ENCODE measurements at places on chromosomes 3 and 15.

DNA sequence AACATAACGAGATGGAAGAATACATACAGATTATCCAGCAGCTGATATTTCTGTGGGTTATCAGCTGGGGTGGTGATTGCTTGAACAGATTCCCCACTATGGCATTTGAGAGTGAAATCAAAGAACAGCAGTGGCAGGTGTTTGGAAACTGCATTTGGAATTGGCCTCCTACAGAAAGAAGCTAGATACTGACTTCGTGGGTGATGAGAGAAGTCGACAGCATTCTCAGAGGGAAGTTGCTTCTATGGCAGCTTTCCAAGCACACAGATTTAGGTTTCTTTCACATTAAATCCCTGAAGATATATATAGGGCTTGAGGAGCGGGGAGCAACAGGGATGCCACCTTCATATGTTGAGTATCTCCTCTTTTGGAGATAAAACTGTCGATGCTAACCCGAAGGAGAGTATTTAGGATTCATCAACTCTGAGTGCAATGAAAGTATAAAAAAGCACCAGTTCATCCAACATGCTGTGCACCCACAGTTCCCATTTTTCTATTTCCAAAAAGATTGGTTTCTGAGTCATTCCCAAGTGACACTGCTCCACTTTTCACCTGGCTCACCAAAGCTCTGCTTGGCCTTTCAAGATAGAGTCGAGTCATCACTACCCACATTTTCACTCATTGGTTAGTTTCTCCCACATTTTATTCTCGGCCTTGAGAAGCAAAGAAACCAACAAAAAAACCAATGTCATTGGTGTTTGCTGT, 579.8 kb upstream of the SUCLG2 start:
- no peak for DNase-seq

GRCh38 chr3:176584413-176585176, 612.7 kb downstream of the TBL1XR1 start:
- DNase-seq, result no peak

DNA sequence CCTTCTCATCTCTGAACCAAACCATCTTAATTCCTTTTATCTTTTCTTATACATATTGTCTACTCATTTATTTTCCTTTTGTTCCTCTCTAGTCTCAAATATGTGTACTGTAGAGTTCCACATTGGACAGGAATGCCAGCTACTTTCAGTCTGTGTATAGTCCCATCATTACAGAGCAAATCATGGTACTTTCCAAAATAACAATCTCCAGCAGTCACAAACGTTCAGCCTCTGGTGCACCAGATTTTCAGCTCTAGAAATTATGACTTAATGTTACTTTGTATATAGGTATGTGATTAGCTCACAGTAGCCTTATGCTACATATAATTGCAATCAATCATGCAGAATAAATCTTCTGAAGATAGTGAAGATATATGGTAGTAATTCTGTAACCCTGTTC, 32.5 kb upstream of the TM4SF4 start:
- no peak for DNase-seq

DNA sequence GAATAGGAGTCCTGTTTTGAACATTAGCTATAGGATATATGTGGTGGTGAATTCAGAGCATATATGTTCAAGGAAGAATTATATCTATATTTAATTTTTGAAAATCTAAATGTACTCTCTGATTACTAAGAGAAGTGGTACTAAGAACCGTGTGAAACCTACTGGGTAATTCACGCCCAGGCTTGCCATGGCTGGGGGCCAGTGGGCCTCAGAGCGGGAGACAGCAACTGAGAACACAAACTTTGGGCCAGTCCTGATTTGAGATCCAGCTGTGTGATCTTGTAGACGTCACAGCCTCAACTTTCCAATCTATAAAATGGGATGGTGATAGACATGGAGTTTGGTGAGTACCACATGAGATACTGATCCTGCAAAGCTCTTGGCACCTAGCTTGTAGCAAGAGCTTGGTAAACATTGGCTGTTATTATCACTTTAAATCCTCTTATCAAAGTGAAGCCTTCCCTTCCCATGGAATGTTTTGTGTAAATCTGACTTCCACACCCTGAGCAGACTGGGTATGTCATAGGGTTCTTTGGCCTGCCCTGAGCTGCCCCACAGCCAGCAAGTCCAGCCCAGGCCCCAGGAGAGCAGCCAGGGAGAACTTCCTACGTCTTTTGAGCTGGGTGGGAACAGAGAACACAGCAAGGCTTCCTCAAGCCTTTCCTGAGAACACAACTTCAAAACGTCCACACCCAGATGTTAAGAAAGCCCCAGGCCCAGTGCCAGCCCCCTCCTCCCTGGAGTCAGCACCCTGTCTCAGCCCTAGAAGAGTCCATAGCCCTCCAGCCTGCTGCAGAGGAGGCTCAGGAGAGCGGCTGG, 8.2 kb upstream of the PAQR5 start:
- no peak for DNase-seq

- no peak for DNase-seq
These were observed 85.4 kb downstream of the XXYLT1 start for GRCh38 chr3:195185583-195185982.

DNA sequence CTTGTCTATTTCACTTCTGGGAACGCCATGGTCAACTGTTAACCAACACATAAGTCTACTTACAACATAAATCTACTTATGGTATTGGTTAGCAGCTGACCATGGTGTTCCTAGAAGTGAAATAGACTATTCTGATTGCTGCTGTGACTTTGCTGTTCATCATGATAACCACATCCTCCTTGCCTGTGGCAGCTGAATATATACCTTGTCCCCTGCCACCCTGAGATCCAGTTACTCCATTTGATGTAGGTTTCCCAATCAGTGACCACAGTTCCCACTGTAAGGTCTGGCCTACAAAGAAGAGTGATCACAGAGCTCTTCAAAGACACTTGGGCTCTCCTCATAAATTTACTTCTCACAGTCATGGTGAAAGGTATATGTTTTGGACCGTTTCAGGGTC, 66.8 kb upstream of the ALDH1A3 start:
- no peak for DNase-seq

DNA sequence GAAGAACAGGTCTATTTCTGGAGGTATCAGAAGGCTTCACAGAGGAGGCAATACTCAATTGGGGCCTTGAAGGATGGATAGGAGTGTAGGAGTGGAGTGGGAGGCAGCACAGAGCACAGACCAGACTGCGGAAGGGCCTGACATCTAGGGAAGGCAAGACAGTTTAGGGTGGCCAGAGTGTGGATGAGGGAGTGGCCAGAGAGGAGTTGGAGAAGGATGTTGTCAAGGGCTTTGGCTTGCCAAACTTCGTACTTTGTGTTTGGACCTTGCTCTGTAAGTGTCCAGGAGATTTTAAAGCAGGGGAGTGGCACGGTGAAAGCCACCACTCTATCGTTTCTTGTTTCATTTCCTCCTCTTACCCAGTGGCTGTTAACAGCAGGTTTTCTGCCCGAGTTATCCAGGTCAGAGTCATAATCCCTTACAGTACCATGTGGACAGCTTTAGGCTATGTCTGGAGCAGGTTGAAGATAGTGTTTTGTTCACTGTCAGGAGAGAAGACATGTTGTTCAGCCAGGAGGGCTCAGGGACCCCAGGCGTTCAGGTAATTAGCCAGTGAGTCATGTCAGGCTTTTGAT, 12.3 kb downstream of the SMAD3 start:
- no peak for DNase-seq

- DNase-seq, result no peak
These were observed 14.1 kb downstream of the SPPL2A start for GRCh38 chr15:50751394-50751793.

DNA sequence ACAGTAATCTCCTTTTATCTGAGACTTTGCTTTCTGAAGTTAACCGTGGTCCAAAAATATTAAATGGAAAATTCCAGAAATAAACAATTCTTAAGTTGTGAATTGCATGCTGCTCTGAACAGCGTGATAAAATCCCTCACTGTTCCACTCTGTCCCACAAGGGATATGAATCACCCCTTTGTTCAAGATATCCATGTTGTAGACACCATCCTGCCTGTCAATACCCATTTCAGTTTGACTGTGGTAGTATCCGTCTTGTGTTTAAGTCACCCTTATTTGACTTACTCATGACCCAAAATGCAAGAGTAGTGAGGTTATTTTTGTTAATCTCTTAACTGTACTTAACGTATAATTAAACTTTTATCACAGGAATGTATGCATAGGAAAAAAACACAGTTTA, 435.0 kb downstream of the SHQ1 start:
- no peak for DNase-seq

- DNase-seq, result no peak
These were observed 487.8 kb downstream of the EDEM1 start for GRCh38 chr3:5675319-5675718.

GRCh38 chr15:92681141-92681631, 25.6 kb upstream of the FAM174B start:
- no peak for DNase-seq

- DNase-seq, result no peak
These were observed 75.7 kb downstream of the C3orf38 start for GRCh38 chr3:88225326-88226008.

GRCh38 chr3:67361323-67361722, 293.1 kb downstream of the SUCLG2 start:
- DNase-seq, result no peak

DNA sequence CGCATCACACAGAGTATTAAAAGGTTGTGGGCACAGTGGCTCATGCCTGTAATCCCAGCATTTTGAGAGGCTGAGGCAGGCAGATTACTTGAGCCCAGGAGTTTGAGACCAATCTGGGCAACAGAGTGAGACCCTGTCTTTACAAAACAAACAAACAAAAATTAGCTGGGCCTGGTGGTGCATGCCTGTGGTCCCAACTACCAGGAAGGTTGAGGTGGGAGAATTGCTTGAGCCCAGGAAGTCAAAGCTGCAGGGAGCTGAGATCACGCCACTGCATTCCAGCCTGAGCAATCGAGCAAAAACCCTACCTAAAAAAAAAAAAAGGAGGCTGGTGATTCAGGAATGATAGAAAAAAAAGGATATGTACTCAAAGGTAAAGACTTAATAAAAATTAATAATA, 28.2 kb upstream of the ST6GAL1 start:
- DNase-seq, result no peak

GRCh38 chr15:39598186-39598850, 17.4 kb downstream of the THBS1 start:
- DNase-seq, result no peak

GRCh38 chr15:22895465-22896190, 57.2 kb downstream of the NIPA2 start:
- DNase-seq, result peak; percentile 12

DNA sequence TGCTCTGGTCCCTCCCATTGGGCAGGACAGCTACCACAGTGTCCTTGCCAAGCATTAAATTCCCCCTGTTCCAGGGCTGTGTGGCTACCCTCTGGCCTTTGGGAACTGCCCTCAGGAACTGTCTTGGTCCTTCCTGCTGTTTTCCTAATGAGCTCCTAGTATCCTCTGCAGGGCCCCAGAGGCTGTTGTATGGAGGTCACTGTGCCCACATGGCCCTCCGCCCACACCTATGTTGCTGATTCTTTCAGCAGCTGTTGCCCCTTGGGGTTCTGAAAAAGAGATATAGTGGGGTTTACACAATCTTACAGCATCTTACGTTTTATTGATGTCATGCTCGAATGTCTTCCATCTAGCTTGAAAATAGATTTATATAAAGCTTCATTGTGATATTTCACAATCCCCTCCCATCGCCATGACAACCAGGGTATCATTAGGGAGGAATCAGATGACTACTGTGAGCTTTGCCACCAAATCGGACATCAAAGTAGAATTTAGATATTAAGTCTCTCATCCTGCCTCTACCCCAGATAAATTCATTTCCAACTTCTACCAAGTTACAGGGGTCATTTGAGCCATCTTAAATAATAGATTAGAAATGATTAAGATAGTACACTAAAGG, 97.1 kb upstream of the NR2E3 start:
- DNase-seq, result no peak

DNA sequence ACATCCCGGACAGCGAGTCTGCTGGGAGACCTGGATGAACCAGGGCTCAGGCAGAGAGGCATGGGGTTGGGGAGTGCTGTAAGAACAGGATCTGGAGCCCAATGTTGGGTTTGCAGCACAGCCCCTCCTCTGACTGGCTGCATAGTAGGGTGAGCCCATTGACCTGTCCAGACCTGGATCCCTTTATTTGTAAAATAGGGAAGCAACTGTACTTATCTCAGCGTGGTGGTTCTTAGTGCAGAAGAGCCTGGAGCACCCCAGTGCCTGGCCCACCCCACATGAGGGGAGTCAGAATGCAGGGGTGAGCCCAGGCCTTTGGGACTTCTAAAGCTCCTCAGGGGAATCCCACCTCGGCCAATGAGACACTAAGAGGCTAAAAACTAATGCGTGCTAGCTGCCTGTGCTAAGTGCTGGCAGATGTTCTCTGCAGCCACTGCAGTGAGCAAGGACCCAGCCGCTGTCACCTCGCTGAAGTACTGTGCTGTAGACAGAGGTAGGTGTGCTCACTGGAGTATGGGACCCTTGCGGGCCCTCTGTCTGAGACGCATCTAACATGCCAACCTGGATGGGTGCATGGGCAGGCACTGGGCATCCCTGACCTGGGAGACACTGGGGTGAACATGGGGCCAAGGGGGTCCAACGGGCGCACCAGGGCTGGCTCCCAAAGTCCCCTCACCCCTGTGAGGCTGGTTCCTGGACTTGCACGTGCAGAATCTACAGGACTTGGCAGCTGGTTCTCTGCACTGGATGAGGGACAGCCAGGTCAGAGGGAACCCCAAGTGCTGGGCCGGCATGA, 95.6 kb downstream of the ATP10A start:
- no peak for DNase-seq
